NCI-H510A (cell line): ENCODE measurements at places on chromosomes 6 and 20.

DNA sequence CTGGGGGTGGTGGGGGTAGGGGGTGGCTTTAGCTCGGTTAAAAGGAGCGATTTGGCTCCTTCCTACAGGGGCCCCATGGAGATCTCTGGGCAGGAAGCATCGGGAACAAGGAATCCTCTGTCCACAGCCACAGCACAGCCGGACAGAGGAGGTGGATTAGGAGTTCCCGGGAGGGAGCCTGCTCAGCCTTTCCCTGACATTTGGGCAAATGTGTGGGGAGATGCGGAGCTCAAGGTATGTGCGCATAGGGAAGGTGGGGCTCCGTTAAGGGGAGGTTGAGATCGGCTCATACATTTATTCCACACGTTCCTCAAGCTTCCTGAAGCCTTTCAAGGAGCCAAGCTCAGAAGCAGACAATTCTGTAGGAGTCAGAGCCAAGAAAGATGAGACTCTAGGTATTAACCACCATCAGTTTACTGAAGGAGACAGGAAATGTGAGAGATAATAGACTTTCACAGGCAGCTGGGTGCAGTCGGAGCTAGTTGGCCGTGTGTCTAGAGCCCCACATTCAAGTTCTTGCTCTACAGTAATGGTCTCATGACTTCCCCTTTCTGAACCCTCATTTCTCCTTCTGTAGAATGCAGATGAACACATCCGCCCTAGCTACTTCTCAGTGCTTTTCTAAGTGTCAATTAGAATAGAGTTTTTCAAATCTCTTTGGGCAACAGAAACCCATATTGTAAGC, 40.8 kb upstream of the EPB41L1 start:
- no peak for DNase-seq

GRCh38 chr6:168152980-168153379, 74.0 kb upstream of the FRMD1 start:
- no peak for DNase-seq

DNA sequence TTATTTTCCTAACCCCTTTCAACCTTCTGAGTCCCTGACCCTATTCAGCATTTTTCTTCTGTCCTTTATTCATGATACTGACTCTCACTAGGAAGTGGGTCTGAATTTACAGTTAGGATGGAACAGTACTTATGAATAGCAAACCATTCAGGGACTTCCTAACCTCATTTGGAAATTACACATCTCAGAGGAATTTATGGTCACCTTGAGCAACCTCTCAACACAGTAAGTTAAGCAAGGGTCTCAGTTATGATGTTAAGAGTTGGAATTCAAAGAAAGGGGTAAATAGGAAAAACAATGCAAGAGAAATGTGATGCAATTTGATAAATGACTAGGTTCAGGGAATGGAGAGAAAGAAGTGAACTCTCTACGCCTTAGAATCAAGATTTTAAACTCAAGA, 97.3 kb downstream of the GPR6 start:
- no peak for DNase-seq

DNA sequence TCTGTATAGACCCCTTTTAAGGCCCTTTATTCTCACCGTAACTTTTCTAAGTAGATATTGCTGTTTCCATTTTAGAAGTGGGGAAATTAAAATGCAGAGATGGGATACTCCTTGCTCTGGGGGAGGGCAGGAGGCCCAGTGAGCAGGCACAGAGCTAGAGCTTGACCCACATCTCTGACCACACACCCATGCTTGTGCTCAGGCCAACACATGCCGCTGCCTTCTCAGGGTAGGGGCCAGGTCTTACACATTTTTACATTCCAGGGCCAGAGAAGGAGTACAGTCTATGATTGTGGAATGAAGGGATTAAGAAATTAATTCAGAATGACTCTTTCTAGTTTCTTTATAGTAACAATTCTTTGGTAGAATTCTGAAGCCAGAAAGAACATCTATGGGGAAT, 104.8 kb downstream of the SOBP start:
- DNase-seq: no peak

- DNase-seq: no peak
Measured at GRCh38 chr20:15902493-15902892, 670.8 kb downstream of the KIF16B start.
